Activated naive CD4-positive, alpha-beta T cell treated with anti-CD3 and anti-CD28 coated beads for 36 hours (primary cell): ENCODE measurements at places on chromosomes 2 and 18. TPM values are rescaled to one million over a fixed set of nuclear protein-coding genes. Genes with fewer than 3 reads are reported as not detected.
A peak's percentile ranks its signal among the peaks of the same experiment; 100 is the strongest.

- H3K27me3 ChIP-seq, result no peaks in the 10 kb centered on the region
- H3K27ac ChIP-seq, result no peak overlapping the region
- DNase-seq, result no peak
- no peak overlapping the region for H3K4me3 ChIP-seq
Measured at GRCh38 chr2:85255813-85256594, 71.8 kb downstream of the TGOLN2 start.

DNA sequence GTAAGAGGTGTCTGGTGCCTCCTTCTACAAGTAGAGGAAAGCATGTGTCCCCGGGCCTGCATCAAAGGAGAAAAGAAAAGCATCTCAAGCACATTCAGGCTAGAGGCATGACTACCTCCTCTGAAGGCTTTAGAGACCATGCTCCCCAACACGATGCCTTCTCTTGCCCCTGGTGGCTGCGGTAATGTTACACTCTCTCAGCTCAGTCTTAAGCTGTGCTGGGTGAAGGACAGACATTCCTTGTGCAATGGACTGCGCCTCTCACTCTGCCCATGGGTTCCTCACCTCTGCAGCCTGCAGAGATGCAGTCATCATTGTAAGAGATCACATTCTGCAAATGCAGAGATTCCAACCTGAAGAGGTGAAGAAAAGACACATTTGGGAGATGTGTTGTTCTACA lies 148.2 kb upstream of the HNRNPA3 start:
- no peaks in the 10 kb centered on the region for H3K36me3 ChIP-seq
- no peak overlapping the region for H3K27ac ChIP-seq
- DNase-seq, result no peak

GRCh38 chr18:34077599-34077998 lies 147.1 kb downstream of the NOL4 start:
- H3K4me1 ChIP-seq, result no peaks in the 10 kb centered on the region
- no peaks in the 10 kb centered on the region for H3K27me3 ChIP-seq
- no peak overlapping the region for H3K27ac ChIP-seq
- no peak for DNase-seq

DNA sequence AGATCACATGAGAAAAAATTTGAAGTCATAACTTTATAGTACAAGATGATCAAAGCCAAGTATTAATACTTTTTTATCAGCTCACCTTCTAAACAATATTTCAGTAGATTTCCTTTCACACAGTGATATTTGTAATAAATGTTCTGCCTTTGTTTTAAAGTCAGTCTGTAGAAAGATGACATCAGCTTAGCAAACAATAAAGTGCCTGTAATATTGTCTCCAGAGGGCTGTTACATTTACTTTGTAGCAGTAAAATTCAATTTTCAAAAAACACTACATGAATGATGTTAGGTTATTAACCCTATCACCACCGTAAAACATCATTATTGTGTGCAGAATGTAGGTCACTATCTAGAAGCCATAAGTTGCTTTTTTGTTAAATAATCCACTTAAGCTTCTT lies 49.6 kb downstream of the ZEB2 start:
- DNase-seq, result no peak
- H3K27me3 ChIP-seq, result peaks cover 8% of the 10 kb centered on the region
- no peaks in the 10 kb centered on the region for H3K36me3 ChIP-seq
- peaks cover 9% of the 10 kb centered on the region for H3K4me1 ChIP-seq
- H3K4me3 ChIP-seq, result no peak overlapping the region
- no peak overlapping the region for H3K27ac ChIP-seq

GRCh38 chr18:23552505-23552904 lies 33.8 kb downstream of the NPC1 start:
- H3K27ac ChIP-seq, result peak overlapping the region; percentile 54
- H3K4me3 ChIP-seq, result no peak overlapping the region
- DNase-seq, result no peak
- H3K27me3 ChIP-seq, result no peaks in the 10 kb centered on the region

DNA sequence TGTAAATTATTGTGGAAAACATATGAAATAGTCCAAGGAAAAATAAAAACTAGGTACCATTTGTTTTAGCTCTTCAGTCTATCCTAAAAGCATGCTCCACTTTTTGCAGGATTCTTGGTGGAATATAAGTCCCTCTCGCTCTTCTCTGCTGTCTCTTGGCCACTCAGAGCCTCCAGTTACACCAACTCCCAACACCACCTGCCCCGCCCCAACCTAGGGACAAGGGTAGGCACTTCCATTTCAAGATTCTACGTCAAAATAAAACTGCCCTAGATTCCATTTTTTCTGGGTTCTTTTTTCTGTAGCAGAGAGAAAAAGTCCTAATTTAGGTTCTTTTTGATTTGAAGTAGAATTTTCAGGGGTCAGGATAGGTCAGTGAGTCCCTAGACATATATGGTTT lies 1036.2 kb upstream of the POU3F3 start:
- no peaks in the 10 kb centered on the region for H3K27me3 ChIP-seq
- DNase-seq, result no peak
- H3K36me3 ChIP-seq, result no peaks in the 10 kb centered on the region
- H3K4me3 ChIP-seq, result no peak overlapping the region
- H3K4me1 ChIP-seq, result no peaks in the 10 kb centered on the region

DNA sequence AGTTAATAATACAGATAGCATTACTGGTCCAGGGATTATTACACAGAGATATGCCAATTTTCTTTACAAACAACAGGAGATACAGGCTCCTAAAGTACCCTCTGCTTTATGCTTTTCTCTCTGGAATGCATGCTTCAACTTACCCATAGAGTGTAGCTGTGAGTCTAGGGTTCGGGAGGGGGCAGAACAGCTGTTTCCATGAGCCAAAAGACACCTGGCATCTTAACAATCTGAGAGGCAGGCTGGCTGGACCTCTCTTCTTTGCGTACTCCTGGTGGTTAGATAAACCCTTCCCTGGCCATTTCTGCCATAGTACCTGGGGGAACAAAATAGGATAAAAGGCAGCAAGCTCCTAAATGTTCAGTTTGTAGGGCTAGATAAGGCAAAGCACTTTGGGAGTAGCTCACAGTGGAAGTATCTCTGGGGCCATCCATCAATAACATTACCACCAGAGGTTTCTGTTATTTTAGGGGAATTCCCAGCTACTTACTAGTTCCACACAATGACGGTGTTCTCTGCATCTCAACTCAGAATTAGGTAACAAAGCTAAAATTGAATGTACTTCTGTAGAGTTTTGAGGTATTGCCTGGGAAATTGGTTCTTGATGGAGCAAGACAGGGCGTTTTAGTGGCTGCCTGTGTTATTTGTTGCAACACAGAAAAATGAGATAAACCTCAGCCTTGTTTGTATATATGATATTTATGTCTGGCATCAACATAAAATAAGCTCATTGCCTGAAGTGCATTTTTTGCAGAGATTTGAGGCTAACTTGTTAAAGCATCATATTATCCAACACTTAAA lies 6.2 kb upstream of the CCDC85A start:
- H3K4me3 ChIP-seq, result no peak overlapping the region
- H3K36me3 ChIP-seq, result no peaks in the 10 kb centered on the region
- peaks cover 24% of the 10 kb centered on the region for H3K27me3 ChIP-seq

- no peak overlapping the region for H3K27ac ChIP-seq
- no peaks in the 10 kb centered on the region for H3K4me1 ChIP-seq
- no peak for DNase-seq
- no peak overlapping the region for H3K4me3 ChIP-seq
- peaks cover 5% of the 10 kb centered on the region for H3K36me3 ChIP-seq
Measured at GRCh38 chr2:241399941-241400922, 44.1 kb downstream of the FARP2 start.

DNA sequence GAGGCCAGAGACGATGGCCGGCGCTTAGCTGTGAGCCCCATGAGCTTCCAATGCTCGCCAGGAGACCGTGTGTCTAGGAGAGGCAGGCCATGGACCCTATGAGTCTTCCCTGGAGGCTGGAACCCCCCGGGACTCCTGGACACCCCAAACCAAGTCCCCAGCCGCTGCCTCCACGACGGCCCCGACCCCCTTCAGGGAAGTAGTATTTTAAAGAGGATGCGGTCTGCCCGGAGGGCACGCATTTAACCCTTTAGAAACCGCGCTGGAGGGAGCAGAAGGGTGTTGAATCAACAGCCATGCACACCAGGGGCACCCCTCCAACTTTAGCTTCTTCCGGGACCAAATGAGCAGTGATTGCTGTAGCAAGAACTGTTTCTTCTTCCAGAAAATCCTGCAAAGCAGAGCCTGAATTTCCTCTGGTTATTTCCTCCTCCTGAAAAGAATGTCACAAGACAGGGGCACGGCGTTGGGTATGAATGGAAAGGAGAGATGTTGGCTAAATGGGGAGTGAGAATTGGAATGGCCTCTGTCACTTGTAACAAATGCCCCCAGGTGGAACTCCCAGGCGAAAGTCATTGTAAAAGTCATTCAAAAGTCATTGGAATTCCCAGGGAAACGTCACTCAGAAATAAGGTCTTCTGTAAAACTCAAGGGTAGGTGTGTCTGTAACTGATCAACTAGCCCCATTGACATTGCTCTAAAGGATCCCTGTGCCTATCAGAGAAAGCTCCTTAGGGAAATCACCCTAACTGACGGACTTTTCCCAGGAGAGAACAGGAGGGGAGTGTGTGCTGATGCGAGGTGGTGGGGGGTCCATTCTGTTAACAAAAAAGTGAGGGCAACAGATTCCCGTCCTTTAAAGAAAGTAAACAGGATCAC lies 5.8 kb upstream of the GBX2 start:
- no peaks in the 10 kb centered on the region for H3K36me3 ChIP-seq
- no peak for DNase-seq

DNA sequence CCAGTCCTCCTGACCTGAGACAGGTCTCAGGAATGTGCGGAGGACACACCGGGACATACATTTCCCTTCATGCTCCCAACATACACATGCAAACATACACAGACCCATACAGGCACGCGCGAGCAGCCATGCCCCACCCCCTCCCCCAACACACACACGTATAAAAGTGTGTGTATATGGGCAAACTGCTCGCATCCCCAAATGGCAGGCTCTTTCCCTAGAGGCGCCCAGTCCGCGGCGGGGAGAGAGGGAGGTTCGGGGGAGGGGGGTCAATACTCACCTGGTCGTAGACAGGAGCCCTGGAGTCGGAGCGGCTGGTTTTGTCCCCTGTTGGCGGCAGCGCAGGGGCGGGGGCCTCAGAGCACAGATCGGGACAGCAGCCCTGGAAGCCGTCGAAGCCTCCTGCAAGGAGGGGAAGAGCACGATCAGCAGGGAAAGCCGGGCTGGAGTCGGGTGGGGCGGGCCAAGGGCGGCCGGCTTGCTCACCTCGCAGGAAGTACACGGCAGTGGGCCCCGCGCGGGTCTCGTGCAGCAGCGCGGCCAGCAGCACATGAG lies 682 bp downstream of the DUSP2 start:
- DNase-seq, result peak; percentile 49
- peak overlapping the region; percentile 96 for H3K4me3 ChIP-seq
- peaks cover 38% of the 10 kb centered on the region for H3K36me3 ChIP-seq
- H3K27me3 ChIP-seq, result no peaks in the 10 kb centered on the region
- H3K4me1 ChIP-seq, result peaks cover 48% of the 10 kb centered on the region
- peak overlapping the region; percentile 96 for H3K27ac ChIP-seq

DNA sequence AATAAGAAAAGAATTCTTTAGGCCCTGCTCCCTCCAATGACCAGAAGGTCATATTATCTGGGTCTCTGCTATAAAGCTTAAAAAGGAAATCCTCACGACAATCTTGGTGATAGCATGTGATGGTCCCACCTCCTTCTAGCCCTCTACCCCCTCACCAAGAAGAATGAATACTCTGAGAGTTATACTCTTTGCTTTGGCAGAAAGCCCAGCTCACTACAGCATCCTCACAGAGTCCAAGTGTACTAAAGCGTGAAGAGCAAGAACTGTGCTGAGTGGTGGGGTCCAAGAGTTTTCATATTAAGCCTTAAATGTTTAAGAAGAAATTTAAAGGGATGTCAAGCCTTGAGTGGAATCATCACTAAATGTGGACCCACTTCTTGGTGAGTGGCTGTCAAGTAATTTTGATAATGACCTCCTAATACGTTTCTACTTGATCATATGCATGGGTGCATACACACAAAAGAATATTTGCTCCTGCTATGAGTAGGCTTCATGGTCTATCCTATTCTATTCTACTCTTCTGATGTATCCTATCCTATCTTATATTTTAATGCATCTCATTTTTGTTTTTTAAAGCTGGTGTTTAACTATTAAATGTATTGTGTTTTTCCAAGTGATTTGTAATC lies 16.5 kb upstream of the SERPINB7 start:
- no peaks in the 10 kb centered on the region for H3K4me1 ChIP-seq
- H3K4me3 ChIP-seq, result no peak overlapping the region
- no peaks in the 10 kb centered on the region for H3K36me3 ChIP-seq

DNA sequence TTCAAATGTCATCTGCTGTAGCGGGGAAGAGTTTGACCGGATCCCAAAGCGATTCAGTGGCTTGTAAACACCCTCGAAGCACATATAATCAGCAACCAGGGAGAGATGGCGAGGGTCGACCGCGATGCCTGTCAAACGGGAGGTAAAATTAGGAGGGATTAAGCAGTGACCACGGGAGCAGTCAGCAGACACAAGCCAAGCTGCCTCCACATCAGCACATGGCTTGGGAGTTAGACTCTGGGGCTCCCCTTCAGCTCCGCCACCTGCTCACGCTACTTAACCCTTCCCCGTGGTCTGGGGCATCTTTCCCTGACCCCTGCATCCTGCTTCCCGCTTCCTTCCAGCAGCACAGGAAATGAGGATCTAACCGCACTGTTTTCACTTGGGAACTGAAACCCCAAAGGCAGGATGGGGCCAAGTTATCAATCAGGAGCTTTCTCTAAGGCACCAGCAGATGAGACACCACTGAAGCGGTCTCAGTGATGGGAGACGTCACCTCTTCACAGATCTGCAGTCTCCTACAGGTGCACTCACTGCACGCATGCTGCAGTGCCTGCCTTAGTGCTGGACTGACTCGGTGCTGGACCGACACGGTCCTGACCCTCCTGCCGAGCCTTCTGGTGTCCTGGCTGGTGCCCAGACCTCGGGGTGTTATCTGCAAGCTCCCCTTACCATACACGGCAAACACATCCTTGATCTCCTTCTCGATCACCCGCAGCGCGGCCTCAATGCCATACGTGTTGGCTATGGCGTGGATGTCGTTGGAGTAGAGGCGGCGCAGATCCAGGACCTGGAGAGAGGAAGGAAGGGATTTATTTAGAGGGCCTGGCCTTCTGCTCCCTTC lies 77.5 kb downstream of the POLR1A start:
- H3K27me3 ChIP-seq, result no peaks in the 10 kb centered on the region
- peaks cover 45% of the 10 kb centered on the region for H3K36me3 ChIP-seq
- no peak overlapping the region for H3K4me3 ChIP-seq
- no peak for DNase-seq

Gene FHOD3
- total RNA-seq, result not detected

Gene C2orf72
- not detected for total RNA-seq

Gene TCF23
- total RNA-seq, result not detected

Gene TM4SF20
- total RNA-seq, result not detected

Gene APOB
- not detected for total RNA-seq
